GF-D8 (cell line): ENCODE measurements at places on chromosomes 5 and 9.

DNA sequence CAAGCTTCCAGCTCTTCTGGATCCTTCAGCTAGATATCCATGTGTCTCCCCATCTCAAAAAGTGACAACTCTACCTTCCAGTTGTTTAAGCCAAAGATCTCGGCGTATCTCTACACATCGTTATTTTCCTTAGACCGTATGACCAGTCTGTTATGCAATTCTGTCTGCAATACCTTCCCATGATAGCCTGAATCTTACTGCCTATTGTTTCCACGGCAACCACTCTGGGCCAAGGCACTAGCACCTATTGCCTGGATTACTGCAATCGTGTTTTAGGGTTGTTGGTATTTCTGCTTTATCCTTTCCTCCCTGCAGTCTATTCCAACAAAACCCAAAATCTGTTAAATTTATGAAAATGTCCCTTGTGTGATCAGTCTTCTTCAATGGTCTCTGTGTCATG is 448.4 kb downstream of the MTRR start:
- DNase-seq: no peak

GRCh38 chr9:88593537-88594185 is 58.7 kb downstream of the NXNL2 start:
- DNase-seq: no peak

DNA sequence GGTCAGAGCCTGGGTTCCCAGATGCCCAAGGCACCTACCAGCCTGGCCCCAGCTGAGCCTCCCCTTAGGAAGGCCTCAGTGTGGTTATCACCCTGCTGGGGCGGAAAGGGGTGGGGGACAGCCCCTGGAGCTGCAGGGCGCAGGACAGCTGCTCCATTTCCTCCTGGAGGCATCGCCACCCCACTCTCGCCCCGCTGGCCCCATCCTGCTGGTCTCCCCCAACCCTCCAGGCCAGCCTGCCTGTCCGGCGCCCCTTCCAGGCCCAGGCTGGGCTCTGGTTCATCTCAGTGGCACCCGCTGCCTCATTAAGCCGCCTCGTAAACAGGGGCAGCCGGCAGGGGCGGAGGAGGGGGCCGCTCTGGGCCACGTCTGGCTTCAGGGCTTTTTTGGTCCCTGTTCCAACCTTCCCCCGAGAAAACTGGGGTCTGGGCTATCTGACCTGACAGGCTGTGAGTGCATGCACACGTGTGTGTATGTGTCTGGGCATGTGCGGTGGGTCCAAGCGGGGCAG is 30.8 kb upstream of the ENHO start:
- no peak for DNase-seq

- DNase-seq: no peak
Measured at GRCh38 chr9:131464354-131465000, 38.2 kb upstream of the POMT1 start.

GRCh38 chr9:21802418-21803000 is at the start of gene MTAP:
MTAP (plus strand) TSS chr9:21802636; CDS start chr9:21802749, 113 bp downstream.
- DNase-seq: peak; percentile 78

DNA sequence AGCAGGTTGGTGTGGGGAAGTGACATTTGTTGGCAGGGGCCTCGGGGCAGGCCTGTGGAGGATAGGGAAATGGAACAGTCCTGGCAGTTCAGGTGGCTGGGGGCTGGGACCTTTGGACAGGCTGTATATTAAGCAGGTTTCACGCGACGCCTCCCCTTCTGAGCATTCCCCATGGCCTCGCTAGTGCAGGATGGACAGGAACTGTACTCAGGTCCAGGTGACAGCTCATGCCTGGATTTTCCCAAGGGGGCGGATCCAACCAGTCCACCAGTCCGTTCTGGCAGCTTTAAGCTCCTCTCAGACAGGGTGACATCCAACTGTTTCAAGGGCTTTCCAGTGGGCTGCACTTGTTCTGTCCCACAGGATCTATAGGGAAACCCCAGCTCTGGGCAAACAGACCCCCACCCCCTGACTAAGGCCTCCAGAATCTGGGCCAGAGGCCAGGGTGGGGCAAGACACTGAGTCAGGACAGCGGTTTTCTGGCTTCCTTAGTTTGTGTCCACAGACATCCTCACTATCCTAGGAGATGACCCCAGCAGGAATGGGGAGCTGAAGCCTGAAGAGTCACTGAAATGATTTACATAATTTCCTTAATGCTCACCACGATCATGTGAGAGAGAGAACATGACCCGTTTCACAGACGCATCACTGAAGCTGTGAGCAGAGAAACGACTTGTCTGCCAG is 20.9 kb downstream of the CSF2 start:
- no peak for DNase-seq

DNA sequence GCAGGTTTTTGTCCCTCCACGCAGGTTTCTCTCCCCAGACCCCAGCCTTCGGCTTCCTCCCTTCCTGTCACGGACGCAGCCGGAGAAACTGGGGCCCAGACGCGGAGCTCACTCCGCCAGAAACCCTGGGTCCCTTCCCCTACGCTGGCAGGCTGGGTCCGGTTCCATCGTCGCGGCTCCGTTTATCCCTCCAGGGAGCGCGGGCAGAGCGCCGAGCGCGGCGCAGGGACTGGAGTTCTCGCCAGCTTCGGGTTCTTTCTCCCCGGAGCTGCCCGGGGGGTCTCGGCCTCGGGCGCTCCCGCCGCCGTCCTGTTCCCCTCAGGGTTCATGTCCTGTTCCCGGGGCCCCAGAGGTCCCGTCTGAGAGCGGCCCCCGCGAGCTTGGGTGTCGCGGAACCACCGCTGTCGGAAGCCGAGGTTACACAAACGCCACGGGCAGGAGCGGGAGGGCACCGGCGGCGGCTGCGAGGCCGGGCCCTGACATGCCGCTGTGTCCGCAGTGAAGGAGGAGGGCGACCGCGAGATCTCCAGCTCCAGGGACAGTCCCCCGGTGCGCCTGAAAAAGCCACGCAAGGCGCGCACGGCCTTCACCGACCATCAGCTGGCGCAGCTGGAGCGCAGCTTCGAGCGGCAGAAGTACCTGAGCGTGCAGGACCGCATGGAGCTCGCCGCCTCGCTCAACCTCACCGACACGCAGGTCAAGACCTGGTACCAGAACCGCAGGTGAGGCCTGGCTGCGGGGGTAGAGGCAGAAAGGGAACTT is 4.6 kb downstream of the BARHL1 start:
- DNase-seq: no peak

DNA sequence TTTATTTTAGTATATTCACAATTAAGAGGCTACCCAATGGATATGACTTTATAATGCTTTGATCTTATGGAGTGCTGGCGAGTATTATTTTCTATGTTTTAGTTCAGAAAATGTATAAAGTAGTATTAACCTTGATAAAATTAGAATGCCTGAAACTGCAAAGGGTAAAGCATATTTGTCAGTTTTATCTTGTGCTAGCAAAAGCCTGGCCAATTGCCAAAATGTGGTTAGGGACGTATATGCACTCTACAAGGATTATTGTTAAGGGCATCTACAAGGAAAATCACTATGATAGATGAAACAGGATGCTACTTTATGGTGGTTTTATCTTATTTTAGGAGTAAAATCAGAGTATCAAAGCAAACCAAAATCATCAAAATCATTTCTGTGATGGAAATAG is 281.7 kb downstream of the CCDC171 start:
- DNase-seq: no peak
